GF-D8 (cell line): ENCODE measurements at places on chromosomes 7 and 10.

DNA sequence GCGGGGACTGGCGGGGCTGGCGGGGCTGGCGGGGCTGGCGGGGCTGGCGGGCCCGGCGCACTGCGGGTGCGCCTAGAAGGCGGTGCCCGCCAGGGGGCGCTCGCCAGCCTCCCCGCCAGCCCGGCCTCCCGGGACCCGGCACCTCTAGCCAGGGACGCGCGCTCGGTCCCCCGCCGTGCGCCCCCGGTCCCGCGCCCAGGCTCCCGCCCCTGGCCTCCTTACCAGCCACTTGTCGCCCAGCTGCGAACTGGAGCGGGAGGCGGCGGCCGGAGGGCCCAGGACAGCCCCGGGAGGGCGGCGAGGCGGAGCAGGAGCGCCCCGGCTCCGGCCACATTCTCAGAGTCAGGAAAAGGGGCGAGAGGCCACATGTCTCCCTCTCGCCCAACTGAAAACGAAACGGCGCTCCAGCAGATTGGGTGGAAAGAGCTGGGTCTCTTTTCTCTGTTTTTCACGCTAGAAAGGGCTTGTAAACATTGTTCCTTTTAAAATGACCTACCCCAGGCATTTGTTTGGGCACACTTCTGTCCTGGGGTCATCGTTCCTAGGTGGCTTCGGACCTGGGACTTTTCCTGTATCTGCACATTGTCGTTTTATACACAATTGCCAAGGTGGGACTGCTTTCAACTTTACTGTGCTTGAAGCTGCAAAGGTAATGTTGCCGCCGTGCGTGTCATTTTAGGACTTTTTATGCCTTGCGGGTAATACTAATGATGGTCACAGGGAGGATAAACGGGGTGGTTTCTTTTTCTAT lies 378 bp upstream of the PRKCQ start:
- DNase-seq: peak; percentile 39

- peak; percentile 7 for DNase-seq
Measured at GRCh38 chr7:55593515-55594318, 21.4 kb upstream of the VOPP1 start.

GRCh38 chr10:123057968-123058367 lies 49.2 kb downstream of the ACADSB start:
- DNase-seq: no peak

- no peak for DNase-seq
Measured at GRCh38 chr10:132879408-132880127, 62.8 kb downstream of the CFAP46 start.

DNA sequence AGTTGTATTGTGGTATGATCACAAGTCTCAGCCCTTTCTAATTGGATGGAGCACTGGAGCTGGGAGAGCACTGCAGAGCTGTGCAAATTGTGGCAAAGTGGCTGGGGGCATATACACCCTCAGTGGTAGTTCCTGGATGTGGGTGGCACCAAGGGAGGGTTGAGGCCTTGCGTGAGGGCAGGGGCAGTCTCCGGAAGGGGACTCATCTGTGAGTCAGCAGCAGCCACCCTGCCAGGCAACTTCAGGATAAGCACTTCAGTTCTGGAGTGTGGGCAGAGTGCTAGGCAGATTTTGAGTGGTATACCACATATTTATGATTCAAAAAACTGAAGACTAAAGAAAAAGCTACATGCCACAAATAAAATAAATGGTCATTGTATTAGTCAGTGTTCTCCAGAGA lies 210.5 kb downstream of the ETV1 start:
- DNase-seq: no peak

DNA sequence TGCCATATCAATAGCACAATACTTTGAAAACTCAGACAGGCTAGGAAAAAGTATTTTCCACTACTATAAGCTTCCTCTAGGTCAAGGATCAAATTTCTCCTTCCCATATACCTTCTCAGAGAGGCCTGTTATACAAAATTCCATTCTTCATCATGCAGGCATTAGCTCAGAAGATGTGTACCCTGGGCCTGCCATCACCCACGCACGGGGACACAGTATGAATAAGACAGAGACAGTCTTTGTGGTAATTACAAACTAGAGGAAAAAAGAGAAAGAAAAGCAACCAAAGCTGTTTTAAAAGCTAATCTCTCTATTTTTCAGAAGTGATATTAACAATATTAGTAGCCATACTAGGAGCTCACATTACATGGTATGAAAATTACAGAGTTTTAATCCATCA lies 236.8 kb upstream of the AOAH start:
- no peak for DNase-seq

GRCh38 chr7:15446280-15446679 lies 115.5 kb downstream of the AGMO start:
- DNase-seq: no peak

- no peak for DNase-seq
Measured at GRCh38 chr7:96287559-96287958, 34.3 kb downstream of the SLC25A13 start.

GRCh38 chr7:30845426-30846135 lies 66.1 kb upstream of the AQP1 start:
- DNase-seq: no peak

DNA sequence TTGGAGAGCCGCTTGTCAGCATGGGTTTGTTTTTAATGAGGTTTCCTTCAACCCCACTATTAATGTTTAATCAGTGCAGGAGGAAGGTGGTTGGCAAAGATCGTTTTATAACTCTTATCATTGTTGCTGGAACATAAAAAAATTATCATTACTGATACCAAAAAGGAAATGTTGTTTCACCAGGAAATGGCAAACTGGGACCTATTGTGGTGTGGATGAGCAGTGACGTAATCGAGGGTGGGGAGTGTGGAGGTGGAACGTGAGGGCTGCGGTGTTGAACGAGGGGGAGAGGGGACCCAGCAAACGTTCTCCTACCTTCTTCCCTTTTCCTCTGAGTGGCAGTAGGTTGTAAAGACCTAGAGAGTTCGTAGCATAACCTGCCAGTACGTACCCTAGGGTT lies 71.9 kb upstream of the TOMM7 start:
- DNase-seq: no peak

DNA sequence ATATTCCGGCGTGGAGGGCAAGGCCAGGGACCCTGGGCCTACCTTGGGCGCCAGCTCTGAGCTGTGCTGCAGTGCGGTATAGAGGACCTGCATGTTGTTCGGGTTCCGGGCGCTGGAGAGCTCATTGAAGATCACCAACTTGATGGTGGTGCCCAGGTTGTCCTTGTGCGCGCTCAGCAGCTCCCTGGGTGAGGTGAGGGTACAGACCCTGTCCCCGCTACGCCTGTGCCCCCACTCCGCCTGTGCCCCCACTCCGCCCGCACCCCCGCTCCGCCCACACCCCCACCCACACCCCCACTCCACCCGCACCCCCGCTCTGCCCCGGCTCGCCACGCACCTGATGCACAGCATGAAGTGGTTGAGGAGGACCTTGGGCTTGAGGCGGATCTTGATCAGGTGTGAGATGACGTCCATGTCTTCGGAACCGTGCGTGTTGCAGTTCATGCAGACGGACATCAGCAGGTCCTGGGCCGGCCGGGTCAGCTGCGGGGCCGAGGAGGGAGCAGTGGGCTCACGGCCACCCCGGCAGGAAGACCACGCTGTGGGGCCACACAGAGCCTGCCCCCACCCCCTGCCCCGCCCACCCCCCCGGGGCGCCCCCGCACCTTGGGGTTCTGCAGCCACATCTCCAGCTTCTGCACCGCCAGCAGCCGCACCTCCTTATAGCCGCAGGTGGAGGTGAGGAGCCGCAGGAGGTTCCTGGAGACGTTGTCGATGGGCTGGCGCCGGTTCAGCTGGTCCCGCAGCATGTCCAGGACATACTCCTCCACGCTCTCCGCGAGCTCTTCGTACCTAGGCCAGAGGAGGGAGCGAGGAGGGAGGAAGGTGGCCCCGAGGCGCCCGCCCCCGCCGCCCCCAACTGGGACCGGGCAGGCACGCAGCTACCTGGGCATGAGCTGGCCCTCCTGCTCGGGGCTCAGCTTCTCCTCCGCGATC lies 5.6 kb downstream of the INTS1 start:
- DNase-seq: no peak

DNA sequence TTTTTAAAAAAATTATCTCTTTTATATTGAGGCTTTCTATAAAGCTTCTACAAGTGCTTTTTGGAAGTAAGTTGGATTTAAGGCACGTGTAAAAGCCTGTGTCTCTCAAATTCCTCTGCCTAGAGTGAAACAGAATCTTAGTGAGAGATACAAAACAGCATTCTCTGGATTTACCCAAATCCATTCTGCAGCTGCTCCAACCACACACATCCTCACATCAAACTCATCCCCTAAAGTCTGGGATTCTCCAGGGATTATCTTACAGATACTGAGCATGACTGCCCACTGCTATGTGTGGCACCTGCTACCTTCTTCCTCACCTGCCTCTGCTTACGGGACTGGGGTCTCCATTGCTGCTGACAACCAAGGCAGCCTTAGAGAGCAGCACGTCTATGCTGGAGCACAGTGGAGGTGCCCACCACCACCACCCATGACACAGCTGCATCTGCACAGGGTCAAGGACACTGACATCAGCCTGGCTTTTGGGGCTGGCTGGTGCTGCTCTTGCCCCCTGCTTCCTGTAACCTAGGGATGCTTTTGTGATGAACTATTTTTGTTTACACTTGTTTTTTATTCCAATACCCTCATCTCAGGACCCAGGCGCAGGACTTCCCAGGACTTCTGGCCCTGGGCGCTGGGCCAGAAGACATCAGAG lies 139.2 kb upstream of the NAMPT start:
- no peak for DNase-seq

DNA sequence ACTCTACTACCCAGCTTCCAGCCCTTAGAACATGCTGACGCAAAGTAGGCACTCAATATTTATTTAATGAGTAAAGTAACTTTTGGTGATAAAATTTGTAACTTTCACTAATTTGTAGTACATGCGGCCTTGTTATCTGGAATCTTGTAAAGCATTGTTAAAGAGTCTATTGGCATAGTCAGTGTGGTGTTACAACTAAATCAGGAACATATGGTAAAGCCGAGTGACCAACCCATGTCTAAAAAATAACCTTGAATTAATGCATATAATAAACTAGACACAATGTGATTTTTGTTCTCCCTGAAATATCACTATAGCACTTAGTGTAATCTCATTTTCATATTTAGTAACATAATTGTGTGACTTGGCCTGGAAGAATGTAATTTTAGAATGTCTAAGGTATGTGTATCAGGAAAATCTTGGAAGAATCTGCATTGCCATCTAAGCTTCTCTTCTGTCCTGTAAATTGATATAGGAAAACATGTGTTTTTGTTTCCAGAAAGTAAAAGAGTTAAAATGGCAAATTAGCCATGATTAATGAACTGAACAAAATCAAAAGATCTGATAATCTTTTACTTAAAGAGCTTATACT lies 256.7 kb upstream of the GNAI1 start:
- no peak for DNase-seq

DNA sequence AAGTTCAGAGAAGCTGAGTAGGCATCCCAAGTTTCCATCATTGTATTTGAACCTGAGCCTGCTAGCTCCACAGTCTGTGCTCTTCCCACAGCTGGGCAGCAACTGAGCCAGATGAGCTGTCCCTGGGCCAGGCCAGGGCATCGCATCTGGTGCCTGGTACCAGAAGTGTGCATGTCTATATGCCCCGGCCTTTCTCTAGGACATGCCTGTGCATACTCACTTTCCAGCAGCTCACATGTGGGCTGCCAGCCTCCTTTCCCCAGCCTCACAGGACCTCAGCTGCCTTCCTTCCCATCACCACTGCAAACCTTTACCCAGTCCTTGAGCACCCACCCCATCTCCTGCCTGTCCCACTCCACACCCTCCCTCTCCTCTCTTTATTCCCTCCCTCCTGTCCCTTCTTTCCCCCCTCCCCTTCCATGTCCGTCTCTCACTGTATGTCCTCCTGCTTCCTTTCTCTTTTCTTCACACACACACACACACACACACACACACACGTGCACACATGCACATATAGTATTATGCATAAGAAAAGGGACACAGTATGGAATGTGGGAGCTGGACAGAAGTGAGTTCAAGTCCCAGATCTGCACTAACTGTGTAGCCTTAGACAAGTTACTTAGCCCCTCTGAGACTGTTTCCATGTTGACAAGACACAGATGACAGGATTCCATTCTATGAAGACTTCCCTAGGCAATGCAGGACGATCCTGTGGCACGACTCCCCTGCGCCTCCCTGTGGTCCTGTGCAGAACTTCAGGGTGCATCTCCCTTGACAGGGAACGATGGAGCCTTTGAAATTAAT lies 10.9 kb downstream of the CDHR1 start:
- peak; percentile 12 for DNase-seq

GRCh38 chr7:153523320-153524015 lies 528.7 kb upstream of the DPP6 start:
- no peak for DNase-seq

DNA sequence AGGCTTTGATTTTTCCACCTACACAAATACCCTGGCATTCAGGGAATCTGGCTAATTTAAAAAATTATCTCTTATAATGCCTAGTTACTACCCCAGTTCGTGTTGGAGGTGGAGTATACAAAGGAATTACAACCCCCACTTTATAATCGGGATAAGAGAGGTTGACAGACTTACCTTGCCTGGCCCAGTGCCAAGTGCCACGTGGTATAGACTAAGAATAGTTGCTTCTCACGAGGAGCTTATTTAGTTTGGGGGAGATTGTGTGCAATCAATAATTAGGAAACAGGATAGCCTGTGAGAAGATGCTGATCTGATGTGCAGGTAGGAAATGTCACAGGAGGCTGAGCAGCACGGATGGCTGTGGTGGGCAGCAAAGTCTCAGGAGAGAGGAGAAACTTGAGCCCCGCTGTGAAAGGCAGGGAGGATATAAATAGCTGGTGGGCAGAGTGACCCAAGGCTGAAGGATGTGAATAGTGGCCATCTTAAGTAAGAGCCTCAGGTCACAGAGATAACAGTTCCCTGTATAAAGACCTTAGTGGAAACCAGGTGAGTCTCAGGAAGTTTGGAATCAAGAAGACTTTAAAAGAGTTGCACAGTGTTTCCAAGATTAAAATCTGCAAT lies 11.3 kb upstream of the ATXN7L1 start:
- no peak for DNase-seq

DNA sequence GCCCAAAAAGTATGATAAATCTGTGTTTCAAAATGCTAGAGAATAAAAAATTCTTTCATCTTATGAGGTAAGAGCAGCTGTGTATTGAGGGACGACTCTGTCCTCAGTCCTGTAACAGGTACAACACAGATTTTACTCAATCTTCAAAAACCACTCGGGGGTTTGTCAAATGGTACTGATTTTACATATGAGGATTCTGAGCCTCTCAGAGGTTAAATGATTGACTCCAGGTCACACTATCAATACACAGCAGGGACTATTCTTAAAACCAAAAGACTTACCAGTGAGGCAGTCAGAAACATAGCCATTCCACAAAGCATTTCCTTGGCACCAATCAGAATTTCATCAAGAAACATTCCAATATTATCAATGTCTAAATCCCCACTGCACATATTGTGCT lies 95.5 kb downstream of the SGMS1 start:
- no peak for DNase-seq

- no peak for DNase-seq
Measured at GRCh38 chr10:115963848-115964247, 309.2 kb downstream of the GFRA1 start.

DNA sequence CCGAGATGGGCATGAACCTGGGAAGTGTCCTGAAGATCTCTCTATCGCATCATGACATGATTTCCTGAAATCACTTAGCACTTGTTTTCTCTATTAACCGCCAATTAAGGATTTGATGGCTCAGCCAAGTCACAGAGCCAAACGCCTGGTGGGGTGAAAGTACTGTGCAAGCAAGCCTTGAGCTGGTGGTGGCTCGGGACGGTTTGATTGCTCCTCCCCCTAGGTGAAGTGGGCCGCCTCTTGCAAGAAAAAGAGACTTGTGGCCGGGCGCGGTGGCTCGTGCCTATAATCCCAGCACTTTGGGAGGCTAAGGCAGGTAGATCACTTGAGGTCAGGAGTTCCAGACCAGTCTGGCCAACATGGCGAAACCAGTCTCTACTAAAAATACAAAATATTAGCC lies 50.3 kb downstream of the COL26A1 start:
- no peak for DNase-seq
